Activated effector memory CD4-positive, alpha-beta T cell treated with anti-CD3 and anti-CD28 coated beads, Interleukin-2, amount 50 U/mL, for 16 hours (primary cell): ENCODE measurements at places on chromosomes 1 and 21.

DNA sequence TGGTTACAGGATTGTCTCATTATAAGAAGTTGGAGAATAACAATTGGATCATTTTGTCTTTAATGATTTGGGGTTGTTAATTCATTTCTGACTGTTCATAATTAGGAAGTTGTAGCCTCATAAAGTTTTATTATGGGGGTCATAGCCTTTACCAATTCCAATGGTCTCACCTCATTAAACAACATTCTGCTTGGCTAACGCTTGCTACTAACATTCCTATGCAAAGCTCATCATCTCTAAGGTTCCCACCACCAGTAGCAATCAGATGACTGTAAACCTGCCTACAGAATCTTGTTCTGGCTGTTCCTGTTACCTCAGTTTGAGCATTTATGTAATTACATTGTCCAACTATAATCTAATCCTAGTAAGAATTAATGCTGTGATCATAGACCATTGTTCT is 60.2 kb downstream of the ODF2L start:
- DNase-seq: no peak

GRCh38 chr1:168163670-168164069 is 15.1 kb upstream of the TIPRL start:
- DNase-seq: no peak

- DNase-seq: no peak
Observed at GRCh38 chr1:227234998-227235405, 83.3 kb downstream of the CDC42BPA start.

- DNase-seq: peak; percentile 49
Observed at GRCh38 chr1:3034728-3035562, 13.7 kb downstream of the ACTRT2 start.

DNA sequence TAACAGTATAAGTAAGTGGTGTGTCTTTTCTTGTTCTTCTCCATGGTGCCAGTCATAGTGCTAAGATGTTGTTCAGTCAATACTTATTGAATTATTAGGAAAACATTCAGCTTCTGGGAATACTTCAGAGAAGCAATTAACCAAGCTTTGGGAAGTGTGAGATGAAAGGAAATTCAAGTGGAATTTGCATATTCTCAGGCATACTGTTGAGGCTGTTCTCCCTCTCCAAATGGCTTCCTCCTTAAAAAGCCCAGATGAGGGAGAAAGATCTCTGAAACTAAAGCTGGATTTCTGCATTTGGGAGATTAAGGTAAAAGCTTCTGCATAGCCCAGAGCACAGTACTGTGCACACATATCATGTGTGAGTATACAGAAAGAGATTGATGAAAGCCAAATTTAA is 73.4 kb downstream of the MACF1 start:
- no peak for DNase-seq

DNA sequence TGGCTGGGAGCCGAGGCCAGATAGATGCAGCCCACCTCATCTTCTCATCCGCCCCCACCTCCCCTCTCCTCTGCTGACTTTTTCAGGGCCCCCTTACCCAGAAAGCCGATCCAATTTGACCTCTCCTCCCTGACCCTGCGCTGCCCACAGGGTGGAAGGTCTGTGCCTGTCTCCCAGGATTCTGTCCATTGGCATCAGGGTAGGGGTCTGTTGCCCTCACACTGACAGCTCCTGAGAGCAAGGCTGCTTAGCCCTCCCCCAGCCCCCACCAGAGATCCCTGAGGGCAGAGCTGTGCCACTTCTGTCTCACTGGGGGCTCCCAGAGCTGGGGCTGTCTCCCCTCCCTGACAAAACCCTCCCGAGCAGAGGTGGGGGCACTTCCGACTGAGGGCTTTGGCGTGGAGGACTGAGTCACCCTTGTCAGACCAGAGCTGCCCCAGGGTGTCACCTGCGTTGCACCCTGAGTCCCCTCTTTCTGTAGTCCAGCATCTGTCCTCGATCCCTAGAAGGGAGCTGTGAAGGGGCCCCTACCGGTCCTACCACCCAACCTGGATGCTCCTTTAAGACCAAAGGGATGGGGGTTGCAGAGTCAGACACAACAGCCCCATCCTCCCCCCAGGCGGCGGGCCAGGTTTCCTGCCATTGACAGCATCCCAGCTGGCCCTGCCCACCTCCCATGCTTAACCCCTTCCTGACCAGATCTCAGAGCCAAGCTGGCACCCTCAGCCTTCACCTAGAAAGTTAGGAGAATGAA is 2.4 kb upstream of the FAM110D start:
- peak; percentile 63 for DNase-seq

DNA sequence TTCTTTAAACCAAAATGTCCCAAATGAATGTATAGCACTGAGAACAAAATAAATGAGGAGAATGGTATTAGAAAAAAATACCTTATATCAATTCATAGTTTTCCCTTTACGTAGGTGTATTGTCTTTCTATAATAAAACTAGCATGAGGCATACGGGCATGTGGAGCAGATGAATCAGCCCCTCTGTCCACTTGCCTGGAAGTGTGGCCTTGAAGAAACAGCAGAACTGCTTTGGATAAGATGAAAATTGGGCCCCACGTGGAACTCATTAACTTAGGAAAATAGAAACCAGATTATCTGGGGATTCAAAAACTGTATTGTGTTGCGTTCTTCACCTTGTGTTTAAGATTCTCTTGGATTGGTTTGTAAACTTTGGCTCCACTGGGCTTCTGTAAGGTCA is 356.8 kb upstream of the B3GALT2 start:
- no peak for DNase-seq

- DNase-seq: no peak
Observed at GRCh38 chr1:225655509-225656258, 2.8 kb upstream of the ENAH start.

GRCh38 chr1:9671377-9672140 is 20.0 kb downstream of the PIK3CD start:
- DNase-seq: no peak

DNA sequence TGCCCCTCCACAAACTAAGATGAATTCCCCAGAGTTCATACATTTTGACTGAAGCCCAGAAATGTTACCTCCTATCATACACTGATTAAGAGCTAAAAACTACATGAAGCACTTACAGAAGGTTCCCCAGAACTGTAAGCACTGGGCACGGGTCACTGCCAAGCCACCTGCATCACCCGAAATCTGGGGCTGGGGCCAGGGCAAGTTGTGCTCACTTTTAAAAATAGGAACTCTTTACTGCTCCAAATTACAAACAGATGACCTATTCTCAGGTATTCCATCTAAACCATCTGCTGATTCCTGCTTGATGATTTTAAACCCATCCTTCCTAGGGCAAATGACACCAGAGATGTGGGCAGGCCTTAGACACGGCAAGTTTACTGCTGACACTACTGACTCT is 4.8 kb downstream of the SETD4 start:
- DNase-seq: no peak

DNA sequence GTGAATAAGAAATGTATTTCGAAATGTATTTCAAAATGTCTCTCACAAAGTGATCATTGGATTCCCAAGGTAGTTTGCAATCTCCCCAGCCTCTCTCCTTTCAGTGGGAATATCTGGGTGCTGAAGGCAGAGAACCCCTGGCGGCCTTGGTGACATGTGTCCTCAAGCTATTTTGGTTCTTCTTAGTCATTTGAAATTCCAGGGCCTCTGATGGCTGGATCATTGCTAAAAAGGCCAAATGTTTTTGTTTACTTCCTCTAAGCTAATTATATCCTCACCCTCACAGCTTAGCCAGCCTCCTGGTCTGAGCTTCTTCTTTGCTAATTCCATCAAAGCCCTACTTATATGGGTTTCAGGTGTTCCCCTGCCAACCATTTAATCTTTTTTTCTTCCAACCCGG is 71.2 kb downstream of the LRRC40 start:
- DNase-seq: no peak

DNA sequence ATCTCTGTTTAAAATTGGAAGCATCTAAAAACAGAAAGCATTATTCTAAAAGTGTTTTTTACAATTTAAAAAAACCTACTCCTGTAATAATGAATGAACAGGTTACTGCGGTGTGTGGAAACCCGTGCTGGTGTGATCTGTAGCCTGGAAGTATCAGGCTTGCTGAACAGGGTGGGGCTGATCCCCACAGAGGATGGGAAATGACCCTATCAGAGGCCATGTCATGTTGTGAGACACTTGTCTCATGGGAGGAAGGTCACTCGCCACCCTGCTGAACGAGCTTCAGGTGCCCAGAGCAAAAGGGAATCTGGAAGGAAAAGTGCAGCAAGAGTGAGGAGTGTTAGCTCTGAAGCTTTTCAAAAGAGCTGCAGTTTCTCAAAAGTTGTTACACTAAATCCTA is 320.7 kb downstream of the RRAGC start:
- DNase-seq: no peak

DNA sequence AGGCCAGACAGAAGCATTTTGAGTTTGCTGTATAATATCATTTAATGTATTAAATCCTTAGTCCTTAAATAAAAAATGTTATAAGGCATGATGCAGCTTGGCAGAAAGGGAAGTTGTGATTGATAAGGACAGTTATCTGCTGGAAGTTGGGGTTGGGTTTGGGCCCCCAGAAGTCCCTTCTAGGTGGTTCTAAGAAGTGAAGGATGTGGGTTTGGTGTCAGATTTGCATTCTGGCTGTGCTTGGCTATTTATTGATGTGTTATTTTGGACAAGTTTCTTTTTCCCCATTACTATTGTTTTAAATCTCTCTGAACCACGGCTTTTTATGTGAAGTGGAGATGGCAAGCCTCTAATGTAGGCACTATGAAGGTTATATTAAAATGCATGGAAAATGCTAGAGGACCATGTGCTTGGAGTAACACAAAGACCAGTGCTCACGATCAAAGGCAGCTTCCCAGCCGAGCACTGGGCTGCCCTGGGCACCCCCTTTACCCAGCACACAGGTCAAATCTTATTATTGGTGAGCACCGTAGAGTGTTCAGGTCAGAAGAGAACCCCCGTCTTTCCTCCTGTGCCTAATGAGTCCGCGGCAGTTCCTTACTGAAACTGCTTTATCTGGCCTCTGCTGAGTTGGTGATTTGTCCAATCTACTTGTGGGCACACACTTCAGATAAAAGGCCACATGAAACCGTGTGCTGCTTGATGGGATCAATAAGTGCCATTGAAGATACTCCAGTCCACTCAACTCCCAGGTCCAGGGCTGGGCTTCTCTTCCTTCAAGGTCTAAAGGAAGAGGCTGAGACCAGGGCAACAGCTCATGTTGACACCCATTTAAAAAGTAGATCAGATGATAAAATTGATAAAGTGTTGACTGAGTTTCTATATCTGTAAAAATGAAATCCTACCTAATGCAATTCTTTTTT is 212.0 kb downstream of the PRDM2 start:
- DNase-seq: no peak

GRCh38 chr1:61432616-61433388 is 292.1 kb downstream of the TM2D1 start:
- DNase-seq: no peak

DNA sequence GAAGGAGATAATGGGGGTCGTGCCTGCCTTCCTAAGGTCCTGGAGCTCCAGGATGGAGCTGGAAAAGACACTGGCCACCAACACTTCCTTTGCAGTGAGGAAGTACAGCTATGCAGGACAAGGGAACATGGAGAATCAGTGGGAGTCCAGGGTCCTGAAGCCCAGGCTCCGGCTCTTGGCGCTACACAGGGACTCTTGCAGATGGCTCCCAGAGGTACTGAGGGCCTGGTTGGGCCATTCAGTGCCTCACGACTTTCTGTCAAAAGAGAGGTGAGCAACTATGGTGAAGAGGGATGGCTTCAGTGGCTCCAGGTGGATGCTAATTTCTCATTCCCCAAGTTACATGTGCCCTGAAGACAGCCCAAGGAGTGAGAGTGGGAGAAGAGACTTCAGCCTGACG is 1.8 kb upstream of the ETNK2 start:
- no peak for DNase-seq

- DNase-seq: no peak
Observed at GRCh38 chr1:24275510-24275909, 43.6 kb upstream of the GRHL3 start.

DNA sequence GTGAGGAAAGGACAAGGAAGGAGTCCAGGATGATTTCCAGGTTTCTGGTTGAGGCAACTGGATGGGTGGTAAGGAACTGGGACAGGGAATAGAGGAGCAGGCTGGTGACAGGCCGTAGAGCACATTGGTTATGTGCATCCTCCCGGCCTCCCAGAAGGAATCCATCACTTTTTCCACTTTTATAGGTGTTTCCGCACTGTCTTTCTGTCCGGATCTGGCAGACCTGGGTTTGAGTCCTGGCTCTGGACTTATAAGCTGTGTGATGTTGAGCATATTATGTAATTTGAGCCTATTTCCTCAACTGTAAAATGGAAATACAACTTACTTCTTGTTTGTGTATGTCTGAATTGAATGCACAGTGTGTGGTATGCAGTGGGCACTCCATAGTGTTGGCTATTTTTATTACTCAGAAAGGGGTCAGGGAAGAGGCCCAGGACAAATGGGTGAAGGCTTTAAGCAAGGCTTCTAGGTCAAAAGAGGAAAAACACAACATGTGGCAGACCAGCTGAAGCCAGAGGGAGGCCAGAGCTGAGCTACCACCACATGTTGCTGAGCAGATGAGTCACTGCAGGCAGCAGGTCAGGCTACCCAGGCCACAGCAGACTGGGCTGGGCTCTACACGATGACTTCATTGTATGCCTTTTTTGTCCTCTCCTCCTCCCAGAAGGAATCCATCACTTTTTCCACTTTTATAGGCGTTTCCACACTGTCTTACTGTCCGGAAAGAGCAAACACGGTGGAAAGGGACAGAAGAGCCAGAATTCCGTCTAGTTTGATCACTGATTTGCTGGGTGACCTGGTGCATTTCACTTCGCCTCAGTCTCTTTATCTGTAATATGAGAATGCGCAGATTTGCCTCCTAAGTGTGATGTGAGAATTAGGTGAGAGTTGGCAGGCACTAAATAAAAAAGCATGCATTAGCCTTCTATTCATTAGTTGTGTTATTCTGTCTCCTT is 791 bp upstream of the MAST2 start:
- no peak for DNase-seq

DNA sequence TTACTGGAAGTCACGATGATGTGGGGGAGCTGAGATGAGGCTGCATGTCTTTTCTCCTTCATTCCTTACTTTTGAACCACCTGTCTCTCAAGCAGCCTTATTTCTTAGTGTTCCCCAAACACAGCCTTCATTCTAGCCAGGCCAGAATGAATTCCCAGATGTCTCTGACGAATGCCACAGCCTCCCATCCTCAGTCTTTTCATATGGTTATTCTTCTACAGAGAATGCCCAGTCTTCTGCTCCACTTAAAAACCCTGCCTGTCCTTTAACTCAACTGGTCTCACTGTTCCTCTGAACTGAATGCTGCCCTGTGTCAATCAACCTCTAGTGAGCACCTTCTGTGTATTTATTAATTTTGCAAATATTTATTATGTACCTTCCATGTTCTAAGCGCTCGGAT is 156.2 kb downstream of the PLA2G4A start:
- DNase-seq: no peak

- DNase-seq: peak; percentile 9
Observed at GRCh38 chr1:17797478-17797877, 42.3 kb downstream of the ACTL8 start.

GRCh38 chr1:157155658-157156057 is 17.5 kb upstream of the ETV3 start:
- DNase-seq: no peak

GRCh38 chr1:107706182-107706581 is 258.8 kb downstream of the VAV3 start:
- DNase-seq: no peak

GRCh38 chr21:33360881-33361602 is 36.3 kb downstream of the IFNAR1 start:
- peak; percentile 96 for DNase-seq

- peak; percentile 64 for DNase-seq
Observed at GRCh38 chr1:228405200-228405978, 1.2 kb downstream of the TRIM11 start.
